ENCODE measurements at places on chromosomes 6 and 20.

DNA sequence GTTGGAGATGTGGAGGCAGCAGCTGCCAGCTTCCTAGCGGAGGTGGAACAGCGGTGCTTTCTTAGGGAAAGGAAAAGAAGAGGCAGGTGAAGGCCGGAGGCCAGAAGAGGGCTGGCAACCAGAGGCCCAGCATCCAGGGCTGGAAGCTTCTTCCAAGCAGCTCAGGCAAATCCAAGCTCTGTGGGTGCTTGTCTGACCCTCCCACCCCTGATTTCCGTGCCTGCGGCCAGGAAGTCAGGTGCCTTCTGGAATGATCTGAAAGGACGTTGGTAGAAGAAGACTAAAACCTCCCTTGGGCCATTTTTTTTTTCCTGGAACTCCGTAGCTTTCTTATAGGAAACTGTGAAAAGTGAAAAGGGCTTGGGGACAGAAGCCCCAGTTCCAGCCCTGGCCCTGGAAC is 33.1 kb upstream of the GABRR1 start:
- no peak for DNase-seq

DNA sequence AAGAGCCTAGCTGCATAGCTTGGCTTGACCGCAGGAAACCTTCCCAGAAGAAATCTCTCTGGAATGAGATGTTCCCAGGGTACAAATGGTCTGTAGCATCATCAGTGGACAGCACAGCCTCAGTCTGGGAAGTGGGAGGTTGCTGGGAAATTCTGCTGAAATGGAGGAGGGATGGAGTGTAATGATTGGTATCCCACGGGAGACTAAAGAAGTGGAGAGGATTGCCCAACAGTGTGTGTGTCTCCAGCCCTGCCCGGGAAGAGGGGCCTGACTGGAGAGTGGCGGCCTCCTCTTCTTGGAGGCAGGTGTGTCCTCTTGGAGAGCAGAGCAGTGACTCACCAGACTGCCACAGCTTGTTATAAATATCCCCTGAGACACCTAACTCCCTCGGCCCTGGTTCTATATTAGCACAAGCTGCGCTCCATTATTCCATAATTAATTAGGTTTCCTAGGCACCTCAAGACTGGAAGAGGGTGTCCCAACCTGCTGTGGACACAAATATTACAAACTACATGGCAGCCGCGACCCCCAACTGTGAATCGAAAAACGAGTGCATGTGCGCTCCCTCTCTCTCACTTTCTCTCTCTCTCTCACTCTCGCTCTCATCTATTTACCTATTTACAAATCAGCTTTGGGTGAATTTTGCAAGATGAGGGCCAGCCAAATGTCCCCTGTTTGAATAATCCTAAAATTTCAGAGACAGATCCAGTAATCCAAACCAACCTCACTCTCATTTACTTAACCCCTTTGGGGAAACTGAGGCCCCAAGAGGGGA is 68.8 kb downstream of the FGD2 start:
- DNase-seq: no peak

DNA sequence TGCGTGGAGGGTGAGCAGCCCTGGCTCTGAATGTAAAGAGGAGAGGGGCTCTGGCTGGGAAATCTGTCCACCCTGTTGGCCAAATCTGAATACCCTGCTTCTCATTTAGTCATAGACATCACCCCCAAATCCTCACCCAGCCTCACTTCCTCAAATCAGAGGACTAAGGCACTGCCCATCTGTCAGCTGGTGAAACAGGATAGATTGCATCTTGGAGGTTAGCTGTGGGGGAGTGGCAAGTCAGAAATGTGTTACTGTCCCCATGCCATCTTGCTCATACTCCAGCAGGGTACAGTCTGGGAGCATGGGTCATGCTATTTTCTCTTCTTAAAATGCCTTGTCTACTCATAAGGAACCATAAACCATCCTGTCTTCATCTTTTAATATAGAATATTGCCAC is 9.5 kb upstream of the DTNBP1 start:
- no peak for DNase-seq

DNA sequence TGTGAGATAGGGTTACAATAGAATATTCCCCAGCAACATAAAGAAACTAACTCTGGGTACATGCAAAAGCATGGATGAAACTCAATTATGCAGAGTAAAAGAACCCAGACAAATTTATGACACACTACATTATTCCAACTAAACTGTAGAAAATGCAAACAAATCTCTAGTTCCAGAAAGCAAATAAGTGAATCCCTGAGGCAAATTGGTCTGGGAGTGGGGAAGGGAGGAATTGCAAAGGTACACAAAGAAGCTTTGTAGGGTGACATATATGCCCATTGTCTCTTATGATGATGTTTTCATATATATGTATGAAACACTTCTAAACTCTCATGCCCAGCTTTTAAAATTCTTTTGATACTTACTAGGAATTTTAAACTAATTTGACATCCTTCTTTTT is 266.0 kb downstream of the CDKAL1 start:
- no peak for DNase-seq

DNA sequence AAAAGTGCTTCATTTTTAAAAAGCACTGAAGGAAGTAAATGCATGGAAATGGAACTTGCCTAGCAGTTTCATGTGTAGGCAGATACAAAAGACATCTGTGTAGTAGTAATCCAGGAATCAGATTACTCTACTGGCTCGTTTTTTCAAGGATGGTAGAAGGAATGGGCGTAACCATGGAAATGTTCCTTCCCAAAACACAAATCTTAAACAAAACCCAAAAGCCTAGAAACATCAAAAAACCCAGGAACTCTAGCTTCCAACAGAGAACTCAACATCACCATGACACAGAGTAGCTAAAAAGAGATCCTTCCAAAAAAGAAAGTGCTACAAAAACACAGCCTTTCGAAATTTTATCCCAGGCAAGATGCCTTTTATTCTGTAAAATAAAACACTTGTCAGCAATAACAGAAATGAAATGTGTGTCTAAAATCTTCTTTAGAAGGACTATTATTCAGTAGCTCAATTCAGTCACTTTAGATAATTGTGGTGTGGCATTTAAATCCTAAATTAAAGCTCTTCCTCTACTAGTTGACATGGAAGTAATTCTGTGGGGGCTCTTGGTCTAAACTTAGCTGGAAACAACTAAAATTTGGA is 81.7 kb downstream of the FAM217A start:
- DNase-seq: peak; percentile 21

GRCh38 chr6:11853678-11854407 is 75.2 kb upstream of the ADTRP start:
- DNase-seq: no peak

- peak; percentile 20 for DNase-seq
These were observed 15.7 kb downstream of the MANEA start for GRCh38 chr6:95593025-95593424.

DNA sequence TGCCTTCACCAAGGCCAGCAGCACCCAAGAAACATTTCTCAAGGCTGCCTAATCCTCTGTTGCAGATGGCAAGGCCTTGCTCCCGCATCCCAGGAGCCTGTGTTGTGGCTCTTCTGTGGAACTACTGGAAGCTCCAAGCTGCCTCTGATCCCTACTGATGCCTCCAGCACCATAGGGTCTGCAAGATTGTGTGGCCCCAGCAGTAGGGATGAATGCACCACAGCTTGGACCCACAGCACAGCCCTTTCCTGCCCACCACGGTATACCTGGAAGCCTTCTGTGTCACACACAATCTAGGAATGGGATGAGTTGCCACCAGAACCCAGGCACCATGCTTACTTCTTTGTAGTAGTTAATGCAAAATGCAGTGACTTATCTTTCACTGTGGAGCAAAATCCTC is 291.1 kb upstream of the FOXQ1 start:
- DNase-seq: no peak

- no peak for DNase-seq
These were observed 15.2 kb downstream of the TAB2 start for GRCh38 chr6:149332602-149333265.

GRCh38 chr6:150256618-150257272 is 112.1 kb upstream of the IYD start:
- DNase-seq: no peak

All from globus pallidus (tissue), 1 donor.